C1 segment of cervical spinal cord (tissue), 14 donors: ENCODE measurements at places on chromosomes 16 and 17.
A peak's percentile ranks its signal among the peaks of the same experiment; 100 is the strongest.

DNA sequence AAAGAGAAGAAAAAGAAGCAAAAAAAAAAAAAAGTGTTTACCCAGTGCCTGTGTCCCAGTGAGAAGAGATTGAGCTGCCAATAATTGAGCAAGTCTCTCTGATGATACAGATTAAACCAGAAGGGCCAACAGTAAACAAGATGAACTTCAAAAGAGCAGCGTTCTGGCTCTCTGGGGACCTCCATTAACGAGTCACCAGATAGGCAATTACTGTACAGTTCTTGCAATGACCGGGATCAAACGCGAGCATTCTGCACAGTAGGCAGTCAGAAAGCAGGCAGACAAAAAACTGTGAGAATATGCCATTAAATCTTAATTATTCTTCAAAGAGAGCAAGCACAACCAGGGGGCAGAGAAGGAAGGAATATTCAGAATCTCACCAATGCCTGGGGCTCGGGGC is 626.1 kb downstream of the TMEM114 start:
- no peak for DNase-seq

DNA sequence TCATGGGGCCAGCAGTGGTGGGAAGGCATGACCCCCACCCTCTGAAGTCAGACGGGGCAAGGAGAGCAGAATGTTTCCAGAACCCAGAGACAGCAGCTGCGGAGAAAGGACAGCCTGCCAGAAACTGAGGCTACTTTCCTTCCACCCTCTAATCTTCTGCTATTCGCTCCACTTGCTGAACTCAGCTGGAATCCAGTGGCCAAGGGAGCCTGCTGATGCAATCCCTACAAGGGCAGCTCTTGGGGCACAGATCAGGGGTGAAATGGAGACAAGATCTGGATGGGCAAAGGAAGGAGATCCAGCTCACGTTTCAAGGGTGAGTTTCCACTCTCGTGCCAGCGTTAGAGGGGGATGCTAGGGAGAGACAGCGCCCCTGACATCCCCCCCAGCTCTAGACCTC is 479.1 kb downstream of the SLC39A11 start:
- DNase-seq, result no peak

DNA sequence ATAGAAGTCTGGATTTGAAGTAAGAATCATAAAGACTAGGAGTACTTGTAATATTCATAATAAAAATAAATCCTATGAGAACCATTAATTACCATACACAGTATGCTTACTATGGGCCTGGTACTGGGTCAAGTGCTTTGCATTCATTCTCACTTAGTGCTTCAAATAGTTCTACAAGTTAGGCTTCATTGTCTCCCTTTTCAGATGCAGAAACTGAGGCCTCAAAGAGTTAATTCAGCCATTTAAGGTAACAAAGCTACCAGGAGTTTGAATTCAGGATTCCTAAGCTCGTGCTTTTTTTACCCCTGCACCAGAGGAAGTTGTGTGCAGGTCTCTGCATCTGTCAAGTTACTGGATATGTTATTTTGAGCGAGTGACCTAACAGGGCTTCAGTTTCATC is 1098.4 kb upstream of the EEF2KMT start:
- DNase-seq, result no peak

DNA sequence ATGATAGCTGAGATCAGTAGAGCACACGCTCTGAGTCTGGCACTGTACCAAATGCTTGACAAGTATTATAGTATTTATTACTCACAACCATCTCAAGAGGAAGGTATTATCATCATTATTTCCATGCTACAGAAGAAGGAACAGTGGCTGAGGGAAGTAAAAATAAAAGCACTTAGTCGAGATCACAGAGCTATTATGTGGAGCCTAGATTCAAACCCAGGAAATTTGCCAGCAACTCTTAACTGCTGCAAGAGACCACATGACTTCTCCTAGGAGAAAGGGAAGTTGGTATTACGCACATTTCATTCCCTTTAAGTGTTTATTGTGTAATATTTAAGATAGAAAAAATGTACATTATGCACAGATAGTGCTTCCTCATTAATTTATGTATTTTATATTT is 1.0 kb upstream of the RHOT1 start:
- no peak for DNase-seq

DNA sequence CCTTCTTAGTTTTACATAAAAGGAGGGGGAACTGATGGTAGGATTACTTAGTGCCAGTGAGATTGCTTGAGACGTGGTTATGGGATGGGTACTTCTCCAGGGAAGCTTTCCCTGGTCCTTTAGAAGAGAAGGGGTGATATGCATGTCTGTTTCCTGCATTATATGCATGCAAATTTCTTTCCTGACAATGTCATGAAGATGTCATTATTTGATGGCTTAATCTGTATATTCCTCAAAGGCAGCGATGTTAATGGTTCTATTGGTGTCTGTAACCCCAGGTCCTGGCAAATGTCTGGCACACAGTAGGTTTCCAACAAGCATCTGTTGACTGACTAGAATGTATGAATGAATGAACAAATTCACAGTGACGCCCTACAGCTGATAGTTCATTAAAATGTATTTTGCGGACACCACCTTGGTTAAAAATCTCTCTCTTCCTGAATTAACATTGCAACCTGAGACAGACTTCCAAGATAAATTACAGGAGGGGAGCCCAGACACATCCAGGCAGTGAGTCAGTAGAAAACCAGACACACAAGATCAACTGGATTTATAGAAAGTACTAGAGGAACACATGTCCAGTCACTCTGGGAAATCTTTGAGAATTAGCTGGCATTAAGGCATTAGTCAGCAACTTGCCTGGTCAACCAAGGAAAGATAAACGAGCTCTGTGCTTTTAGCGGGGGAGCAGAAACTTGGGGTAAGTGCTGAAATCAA is 293.4 kb downstream of the XYLT1 start:
- DNase-seq, result no peak

DNA sequence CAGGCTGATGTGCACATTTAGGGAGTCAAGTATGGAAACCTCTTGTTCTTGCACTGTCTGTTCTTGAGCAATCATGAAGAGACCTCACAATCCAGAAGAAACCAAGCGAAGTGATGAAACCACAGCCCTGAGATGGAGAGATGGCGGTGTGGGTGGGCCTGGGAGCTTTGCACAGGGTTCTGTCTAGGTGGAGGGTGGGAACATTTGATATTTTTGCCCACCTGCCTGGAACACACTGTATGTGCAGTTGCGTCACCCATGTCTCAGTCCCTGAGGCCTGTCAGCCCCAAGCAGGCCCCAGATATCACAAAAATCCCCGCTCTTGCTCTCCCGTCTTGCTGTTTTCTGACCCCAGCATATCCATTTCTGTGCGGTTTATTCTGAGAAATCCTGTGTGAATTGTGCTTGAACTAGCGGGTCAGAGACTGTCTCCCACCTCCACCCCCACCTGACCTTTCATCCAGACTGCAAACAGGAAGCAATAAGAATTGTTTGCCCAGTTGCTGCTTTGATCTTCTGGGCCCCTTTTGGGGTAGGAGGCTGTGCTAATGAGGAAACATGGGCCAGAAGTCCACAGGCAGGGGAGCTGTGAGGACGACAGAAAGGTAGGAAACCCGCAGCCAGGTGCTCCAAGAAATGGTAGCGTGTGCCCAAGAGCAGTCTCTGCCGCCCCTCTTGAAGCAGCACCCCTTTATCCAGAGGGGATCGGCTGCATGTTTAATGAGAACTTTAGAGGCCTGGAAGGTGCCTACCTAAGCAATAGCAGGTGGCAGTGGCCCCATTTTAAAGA is 183.8 kb downstream of the CCDC182 start:
- DNase-seq, result no peak

DNA sequence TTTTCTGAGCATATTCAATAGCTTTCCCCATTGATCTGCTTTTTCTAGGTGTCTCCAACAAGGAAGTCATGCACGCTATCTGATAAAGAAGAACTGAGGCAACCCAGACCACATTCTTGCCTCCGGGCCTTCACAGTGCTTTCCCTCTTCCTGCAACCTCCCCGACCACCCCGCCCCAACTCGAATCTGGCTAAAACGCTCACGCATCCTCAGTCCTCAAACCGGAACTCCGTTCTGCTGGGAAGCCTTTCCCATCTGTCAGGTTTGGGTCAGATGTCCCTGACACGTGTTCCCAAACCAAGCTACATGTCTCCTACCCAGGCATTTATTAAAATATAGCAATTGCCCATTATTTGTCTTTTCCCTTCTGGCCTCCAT is 112.7 kb downstream of the VPS53 start:
- DNase-seq, result no peak

GRCh38 chr16:71933913-71934695 is 38.8 kb downstream of the IST1 start:
- no peak for DNase-seq

DNA sequence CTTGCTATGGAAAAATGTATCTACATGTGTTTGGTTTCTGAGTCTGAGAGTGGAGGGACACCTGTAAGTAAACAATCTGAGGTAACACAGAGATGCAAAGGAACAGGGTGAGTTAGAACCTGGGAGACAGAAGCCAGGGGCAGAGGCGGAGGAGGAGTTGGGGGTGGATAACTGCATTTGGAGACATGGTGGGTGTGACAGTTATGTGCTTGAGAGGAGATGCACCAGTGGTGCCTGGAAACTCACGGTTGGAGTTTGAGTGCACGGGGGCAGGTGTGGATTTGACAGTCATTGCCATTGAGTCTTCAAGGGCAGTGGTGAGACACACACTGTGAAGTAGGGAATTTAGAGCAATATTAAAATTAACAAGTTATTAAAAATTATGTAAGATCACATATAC is 6.5 kb downstream of the NUP93 start:
- no peak for DNase-seq

GRCh38 chr17:14353861-14354474 is 53.1 kb downstream of the HS3ST3B1 start:
- DNase-seq, result no peak

- no peak for DNase-seq
Observed at GRCh38 chr16:47204736-47205504, 61.2 kb upstream of the NETO2 start.

GRCh38 chr17:37490638-37491614 is 1.2 kb downstream of the DUSP14 start:
- DNase-seq, result peak; percentile 28

DNA sequence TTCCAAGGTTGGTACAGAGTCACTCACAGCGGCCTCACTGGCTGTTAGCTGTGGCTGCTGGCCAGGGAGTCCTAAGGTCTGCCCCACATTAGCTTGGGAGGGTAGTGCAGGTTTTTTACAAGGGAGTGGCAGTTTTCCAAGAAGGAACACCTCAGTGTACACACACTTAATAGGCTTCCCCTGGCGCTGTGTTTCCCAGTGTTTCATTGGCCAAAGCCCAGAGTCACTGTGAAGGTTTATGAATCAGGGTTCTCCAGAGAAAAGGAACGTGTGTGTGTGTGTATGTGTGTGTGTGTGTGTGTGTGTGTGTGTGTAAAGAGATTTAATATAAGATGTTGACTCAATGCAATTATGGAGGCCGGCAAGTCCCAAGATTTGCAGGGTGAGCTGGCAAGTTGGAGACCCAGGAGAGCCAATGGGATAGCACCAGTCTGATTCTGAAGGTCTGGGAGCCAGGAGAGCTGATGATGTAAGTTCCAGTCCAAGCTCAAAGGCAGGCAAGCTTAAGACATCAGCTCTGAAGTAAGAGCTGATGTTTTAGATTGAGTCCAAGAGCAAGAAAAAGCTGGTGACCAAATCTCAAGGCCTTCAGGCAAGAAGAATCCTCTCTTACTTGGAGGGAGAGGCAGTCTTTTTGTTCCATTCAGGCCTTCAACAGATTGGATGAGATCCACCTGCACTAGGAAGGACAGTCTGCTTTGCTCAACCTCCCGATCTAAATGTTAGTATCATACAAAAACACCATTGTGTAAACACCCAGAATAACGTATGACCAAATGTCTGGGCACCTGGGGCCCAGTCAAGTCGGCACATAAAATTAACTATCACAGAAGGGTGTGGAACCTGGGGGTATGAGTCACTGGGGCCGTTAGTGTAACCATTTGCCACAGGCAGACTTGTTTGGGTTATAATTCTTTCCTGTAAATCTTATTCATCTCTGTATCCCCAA is 206.8 kb downstream of the PRKCA start:
- DNase-seq, result no peak

- no peak for DNase-seq
Observed at GRCh38 chr17:6328279-6328678, 106.6 kb downstream of the AIPL1 start.

- DNase-seq, result no peak
Observed at GRCh38 chr17:59487161-59487873, 78.1 kb upstream of the DHX40 start.

GRCh38 chr16:55264949-55265348 is 59.1 kb upstream of the IRX6 start:
- no peak for DNase-seq

DNA sequence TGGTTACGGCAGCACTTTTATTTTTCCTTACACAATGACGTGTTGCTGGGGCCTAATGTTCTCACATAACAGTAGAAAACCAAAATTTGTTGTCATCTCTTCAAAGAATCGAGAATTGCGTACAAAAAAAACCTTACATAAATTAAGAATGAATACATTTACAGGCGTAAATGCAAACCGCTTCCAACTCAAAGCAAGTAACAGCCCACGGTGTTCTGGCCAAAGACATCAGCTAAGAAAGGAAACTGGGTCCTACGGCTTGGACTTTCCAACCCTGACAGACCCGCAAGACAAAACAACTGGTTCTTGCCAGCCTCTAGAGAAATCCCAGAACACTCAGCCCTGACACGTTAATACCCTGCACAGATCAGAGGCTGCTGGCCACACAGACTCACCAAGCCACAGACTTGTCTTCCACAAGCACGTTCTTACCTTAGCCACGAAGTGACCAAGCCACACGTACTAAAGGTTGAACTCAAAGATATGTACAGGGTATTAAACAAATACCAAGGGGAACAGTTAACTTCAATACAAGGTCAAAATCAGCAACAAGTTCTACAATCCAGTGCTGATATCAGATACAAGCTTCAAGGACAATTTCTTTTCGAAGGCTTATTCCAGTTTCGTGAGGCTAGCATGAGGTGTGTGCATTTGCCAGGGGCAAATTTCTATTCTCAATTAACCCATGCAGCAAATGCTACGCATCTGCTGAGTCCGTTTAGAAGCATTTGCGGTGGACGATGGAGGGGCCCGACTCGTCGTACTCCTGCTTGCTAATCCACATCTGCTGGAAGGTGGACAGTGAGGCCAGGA is 2.4 kb downstream of the ACTG1 start:
- DNase-seq, result no peak

- DNase-seq, result no peak
Observed at GRCh38 chr16:75226550-75227360, 8.0 kb downstream of the CTRB1 start.

DNA sequence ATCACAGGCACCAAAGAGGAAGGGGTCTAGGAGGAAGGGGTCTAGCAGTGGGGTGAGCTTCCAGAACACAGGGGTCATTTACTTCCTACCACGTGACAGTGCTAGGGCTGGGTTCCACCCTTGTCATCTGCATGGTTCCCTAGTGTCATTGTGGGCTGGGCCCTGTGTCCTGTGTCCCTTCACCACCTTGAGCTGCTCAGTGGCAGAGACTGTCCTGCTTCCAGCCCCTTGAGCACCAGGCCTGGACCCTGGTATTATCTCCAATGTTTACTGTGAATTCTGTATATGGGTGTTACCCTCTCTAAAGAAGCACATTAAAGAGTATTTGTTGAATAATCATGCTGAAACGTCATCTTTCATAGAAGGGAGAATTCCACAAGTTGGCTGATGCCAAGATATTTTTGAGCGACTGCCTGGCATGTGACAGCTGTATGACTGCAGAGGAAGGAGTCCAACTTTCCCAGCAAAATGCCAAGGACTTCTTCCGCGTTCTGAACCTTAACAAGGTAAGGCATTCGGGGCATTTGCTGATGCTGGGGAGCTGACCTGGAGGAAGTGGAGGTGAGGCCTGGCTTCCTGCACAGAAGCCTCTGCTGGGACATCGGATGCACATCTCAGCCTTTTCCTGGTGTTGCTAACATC is 5.5 kb downstream of the NARF start:
- DNase-seq, result no peak

- DNase-seq, result no peak
Observed at GRCh38 chr16:74216319-74216718, 80.3 kb upstream of the PSMD7 start.

- DNase-seq, result no peak
Observed at GRCh38 chr17:69907132-69907847, 167.7 kb upstream of the KCNJ16 start.
